ENCODE measurements at places on chromosomes 2 and 18. TPM values are rescaled to one million over a fixed set of nuclear protein-coding genes. Genes with fewer than 3 reads are reported as not detected.

Gene SERPINB4
- not detected for total RNA-seq

GRCh38 chr2:121810959-121811853 is 55.8 kb downstream of the TSN start:
- DNase-seq: peak; percentile 74

DNA sequence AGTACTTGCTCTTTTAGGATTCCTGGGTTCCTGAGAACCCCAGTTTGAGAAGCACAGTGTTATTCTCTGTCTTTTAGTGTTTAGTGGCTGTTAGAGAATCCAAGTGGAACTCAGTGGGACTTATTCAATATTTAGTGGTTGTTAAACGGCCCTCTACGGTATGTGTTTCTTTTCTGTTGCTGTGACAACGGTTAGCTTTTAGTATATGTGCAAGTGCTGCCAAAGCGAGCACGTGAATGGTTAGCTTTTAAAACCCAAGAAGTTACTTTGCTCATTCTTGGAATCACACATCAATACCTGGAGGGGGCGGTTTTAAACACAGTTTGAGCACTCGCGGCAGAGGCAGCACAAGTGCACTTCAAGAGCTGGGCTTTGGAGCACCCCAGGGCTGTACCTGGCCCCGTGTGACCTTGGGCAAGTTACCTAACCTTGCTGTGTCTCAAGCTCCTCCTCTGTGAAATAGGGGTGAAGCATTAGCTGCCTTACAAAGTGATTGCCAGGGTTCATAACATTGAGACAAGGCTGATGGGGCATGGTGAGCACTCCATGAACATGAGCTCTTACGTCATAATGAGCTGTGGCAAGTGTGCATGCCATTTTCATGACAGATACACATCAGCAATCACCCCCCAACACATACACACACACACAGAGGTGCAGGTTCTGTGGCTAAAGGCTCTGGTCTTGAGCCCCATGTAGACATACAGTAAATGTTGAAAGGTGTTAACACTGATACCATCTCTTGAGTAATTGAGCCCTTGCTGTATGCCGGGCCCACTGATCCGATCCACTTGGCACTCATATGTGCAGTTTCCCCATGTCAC is 234.1 kb downstream of the ALPK2 start:
- peak; percentile 16 for DNase-seq

Gene GRHL1
- total RNA-seq: 2.0 TPM

- DNase-seq: no peak
Observed at GRCh38 chr18:11839556-11839955, 11.7 kb upstream of the CHMP1B start.

Gene RMDN2
- 2.9 TPM for total RNA-seq

- no peak for DNase-seq
Observed at GRCh38 chr18:79741362-79741700, 56.4 kb upstream of the KCNG2 start.

DNA sequence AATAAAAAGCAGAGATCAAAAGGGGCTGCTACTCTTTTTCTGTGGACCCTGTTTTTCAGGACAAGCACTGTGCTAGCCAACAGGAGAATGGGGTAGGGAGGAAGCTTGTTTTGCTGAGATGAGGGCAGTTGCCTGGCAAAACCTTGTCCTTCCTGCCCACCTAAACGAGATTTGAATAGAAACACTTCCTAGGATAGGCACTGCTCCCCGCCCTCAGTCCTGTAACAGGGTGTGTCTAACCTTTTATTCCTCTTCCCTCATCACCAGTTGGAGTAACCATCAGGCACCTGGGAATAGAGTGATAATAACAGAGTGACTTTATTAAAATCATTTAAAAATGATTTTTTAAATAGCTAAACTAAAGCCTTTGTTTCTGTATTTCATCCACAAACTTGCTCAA is 368.8 kb downstream of the LNPK start:
- DNase-seq: no peak

Gene ALPI
- total RNA-seq: not detected

DNA sequence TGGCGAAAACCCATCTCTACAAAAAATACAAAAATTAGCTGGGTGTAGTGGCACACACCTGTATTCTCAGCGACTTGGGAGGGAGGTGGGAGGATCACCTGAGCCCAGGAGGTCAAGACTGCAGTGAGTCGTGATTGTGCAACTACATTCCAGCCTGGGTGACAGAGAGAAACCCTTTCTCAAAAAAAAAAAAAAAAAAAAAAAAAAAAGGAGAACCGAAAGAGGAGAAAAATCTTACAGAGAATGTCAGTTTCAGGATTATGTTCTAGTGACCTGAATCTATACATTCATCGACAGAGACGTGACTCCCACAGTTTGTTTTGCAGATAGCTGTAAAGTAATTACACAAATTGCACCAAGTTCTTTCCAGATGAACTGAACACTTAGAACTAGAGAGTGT is 187.8 kb downstream of the FTCDNL1 start:
- DNase-seq: no peak

- DNase-seq: no peak
Observed at GRCh38 chr2:20621366-20622295, 29.3 kb downstream of the HS1BP3 start.

Data from MCF 10A (cell line).